ENCODE measurements at places on chromosomes 11 and 22.

- peak; percentile 53 for DNase-seq
Measured at GRCh38 chr11:75313513-75314272, 37.8 kb downstream of the ARRB1 start.

- no peak for DNase-seq
Measured at GRCh38 chr11:21811572-21811971, 381.3 kb upstream of the ANO5 start.

DNA sequence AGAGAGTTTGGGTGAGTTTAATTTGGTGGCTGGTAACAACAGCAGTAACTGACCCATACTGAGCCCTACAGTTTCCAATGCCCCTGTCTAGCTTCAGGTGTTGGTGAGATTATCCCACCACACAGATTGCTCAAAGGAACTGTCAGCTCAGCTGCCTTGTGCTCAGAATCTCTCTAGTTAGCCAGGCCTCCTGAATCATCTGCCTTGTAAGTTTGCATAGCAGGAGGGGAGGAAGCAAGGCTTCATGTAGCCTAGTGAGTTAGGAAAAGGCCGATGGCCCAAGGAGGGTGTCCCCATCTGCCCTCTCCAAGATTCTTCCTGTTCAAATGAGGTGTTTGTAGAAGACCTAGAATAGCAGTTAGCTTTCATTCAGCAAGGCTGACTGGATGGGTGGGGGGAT is 74.3 kb downstream of the MICAL2 start:
- peak; percentile 20 for DNase-seq

GRCh38 chr11:95768521-95768920 is 21.1 kb downstream of the FAM76B start:
- DNase-seq: no peak

DNA sequence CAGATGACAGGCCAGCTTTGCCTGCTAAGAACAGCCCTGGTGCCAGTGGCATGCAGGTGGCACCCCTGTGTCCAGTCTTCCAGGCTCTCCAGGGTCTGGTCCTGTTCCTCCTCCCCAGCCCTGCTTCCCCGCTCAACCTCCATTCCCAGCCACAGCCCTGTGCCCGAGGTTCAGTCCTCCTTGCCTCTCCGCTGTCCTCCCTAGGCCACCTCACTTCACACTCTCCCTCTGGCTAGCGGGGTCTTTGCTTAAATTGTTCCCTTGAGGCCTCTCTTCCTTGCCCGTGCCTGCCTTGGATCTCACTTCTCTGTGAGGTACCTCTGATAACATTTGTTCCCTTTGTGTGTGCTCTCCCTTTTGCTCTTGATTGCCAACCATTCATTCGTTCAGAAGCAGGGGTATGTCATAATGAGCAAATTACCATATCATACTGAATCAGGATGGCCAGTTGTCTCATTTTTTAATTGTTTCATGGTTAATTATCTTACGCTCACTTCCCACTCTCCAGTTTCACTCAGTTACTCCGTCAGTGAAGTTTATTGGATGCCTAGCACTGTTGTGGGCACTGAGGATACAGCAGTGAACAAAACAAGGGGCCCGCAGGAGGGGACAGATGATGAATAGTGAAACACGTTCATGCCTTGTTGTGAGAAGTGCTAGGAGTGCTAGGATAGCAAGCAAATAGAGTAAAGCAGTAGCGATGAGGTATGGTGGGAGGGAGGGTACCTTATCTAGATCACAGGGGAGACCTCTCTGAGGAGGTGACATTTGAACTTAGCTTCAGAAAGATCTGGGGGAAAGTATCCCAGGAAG is 7.4 kb downstream of the BMAL1 start:
- DNase-seq: no peak

DNA sequence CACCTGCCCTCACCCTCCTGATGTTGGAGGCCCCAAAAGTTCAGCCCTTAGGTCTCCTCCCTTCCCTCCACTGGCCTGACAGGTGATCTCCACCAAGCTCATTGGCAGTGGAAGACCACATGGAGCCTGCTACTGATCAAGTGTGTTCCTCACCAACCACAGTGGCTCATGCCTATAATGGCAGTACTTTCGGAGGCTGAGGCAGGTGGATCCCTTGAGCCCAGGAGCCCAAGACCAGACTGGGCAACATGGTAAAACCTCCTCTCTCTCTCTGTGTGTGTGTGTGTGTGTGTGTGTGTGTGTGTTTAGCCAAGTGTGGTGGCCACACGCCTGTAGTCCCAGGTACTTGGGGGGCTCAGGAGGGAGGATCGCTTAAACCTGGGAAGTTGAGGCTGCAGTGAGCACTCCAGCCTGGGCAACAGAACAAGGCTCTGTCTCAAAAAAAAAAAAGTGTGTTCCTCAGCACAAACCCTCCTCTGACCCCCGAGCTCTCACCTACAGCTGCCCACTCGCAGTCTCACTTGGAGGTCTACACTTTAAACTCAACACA is 4.3 kb upstream of the YPEL1 start:
- DNase-seq: no peak

DNA sequence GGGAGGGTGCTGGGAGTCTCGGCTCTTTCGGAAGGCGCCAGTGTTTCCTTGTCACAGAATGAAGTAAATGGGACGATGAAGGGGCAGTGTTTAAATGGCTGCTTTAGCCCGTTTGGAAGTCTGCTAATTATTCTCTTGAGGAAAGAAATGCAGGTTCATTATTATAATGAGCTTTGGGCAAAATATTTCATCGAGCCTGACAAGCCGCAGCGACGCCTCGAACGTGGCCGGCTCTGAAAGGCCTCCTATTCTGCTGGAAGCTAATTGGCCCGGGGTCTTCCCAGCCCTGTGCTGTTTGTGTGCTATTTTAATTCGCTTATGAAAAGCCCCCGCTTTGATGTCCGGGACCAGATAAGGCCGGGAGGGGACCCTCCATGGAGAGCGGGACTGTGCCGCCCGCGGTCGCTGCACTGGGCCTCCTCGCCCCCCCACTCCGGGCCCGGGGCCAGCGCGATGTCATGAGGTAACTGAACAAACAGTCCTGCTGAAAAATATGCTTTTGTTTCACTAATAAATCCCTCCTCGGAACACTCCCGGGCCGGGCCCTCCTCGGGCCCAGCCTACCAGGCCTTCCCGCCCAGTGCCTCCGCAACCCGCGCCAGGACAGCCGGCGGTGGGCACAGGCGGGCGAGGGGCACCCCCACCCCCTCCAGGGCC is 78.4 kb downstream of the CDKN1C start:
- DNase-seq: no peak

- no peak for DNase-seq
Measured at GRCh38 chr11:14751975-14752407, 108.4 kb downstream of the PDE3B start.

DNA sequence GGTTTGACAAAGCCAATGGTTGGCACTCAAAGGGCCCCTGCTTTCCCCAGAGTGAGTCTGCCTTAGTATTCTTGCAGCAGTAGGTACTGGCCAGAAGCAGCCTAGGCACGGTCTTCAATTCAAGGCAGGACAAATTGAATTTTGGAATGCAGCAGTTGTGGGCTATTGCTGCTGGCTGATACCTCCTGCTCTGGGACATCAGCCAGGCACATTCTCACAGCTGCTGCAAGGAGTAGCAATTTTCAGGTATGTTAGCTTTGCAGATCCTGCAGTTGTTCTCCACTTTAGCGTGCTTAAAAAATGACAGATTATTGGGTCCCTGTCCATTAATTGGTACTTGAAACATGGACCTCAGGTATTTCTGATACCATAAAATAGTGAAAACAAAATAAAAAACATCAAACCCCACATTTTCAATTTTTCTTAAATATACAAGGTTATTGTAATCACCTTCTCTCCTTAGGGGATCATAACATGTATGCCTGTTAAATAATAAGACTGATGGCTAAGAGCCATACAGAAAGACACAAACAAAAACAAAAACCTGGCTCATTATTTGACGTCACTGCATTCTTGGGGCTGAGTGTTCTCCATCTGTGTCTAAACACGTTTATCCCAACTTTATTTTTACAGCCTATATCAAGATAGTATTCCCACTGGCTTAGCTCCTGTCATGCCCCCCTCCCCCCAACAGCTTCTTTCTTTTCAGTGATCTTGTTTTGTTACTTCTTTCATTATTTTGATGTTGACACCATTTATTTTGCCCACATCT is 85.1 kb upstream of the CARD18 start:
- DNase-seq: no peak

DNA sequence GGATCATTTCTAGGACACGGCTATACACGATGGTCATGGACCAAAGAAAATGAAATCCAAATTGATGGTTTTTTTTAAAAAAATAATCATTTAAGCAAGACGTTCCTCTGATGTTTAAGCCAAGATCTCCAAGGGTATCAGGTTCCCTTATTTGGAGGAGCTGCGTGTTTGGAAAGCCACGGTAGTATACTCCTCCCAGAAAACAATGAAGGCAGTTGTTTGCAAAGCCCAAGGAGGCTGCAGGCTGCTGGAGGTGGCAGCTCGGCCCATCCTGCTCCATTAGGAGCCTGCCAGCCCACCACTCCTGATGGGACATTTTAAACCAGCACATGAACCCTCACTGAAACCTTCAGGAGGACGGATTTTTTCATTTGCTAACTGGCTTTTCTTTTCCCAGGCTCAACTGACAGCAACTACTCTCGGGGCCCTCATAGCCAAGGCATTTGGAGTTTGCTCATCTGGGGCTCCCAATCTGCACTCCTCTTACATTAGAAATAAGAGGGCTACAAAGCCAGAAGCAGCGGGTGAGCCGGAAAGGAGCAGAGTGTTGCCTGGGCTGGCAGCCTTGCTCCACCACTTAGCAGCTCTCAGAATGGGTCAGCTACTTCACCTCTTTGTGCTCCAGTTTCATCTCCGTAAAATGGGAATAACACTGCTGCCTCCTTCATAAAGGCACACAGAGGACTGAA is 58.4 kb downstream of the ABTB2 start:
- DNase-seq: no peak

- DNase-seq: no peak
Measured at GRCh38 chr11:34454308-34455032, 15.7 kb downstream of the CAT start.

DNA sequence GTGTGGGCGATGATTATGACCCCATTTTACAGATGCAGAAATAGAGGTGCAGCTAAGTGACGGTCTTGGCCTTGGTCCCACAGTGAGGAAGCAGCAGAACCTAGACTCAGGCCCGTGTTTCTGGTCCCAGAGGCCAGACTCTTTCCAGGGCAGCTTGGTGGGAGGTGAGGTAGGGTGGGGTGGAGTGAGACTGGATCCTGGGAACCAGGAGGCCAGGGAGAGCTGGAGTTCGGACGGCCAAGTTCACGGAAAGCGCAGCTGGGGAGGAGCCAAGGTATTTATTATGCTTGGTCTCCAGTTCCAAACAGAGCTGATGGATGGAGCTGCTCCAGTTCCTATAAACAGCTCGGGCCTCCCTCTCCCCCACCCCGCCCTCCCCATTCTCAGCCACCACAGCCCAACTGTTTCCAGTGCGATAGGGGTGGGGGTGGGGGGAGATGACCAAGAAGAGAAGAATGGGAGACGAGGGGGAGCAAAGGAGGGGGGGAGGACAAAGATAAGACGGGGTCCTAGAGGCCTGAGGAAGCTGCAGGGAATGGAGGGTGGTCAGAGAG is 16.2 kb downstream of the LRRC32 start:
- DNase-seq: no peak
